ENCODE measurements at places on chromosomes 16 and 17.

- no peak for DNase-seq
Measured at GRCh38 chr17:17680477-17681186, 626 bp upstream of the RAI1 start.

- no peak for DNase-seq
Measured at GRCh38 chr17:15943971-15944758, 765 bp upstream of the ADORA2B start.

DNA sequence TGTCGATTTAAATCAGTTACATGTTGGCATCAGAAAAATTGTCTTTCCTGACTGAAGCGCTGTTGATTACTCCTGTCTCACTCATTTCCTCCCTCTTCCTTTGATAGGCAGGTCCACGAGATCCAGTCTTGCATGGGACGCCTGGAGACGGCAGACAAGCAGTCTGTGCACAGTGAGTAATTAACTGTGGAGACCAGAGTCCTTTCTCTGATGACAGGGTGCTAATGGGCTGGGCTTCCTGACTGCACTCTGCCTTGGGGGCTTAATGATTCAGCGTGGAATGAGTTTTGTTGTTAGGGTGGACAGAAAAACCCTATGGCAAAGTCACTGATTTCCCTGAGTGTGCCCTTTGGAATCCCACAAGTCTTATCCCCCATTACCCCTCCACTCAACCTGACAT lies 6.5 kb downstream of the GOSR2 start:
- no peak for DNase-seq

DNA sequence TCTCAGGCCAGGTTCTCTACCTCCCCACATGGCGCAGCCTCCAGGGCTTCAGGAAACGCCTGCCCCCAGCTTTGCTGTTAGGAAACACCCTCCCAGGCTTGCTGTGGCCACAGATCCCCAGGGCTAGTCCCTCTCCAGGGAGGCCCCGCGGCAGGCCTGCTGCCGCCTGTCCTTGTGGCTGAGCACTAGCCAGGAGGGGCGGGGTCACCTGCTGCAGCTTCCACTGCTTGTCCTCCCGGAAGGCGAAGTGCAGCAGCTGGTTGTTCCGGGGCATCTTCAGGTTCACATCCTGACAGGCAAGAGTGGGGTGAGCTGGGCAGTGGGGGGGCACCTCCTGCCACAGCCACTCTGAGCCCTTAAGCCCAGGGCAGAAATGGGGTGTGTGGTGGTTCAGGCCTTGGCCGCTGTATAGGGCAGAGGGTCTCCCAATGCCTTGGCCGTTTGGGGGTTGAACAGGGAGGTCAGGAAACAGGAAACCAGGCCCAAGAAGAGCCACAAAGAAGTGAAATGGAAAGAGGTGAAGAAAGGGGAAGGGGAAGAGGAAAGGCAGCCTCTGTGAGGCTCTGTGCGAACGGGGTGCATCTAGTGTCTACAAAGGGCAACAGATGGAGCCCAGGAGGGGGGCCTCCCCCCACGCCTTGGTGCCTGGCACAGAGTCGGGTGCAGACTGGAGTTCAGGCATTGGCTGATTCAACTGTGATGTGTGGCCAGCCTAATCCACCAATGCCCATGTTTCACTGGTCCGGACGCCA lies 2.0 kb downstream of the ROGDI start:
- no peak for DNase-seq

GRCh38 chr16:50360779-50361178 lies 8.0 kb downstream of the BRD7 start:
- no peak for DNase-seq

DNA sequence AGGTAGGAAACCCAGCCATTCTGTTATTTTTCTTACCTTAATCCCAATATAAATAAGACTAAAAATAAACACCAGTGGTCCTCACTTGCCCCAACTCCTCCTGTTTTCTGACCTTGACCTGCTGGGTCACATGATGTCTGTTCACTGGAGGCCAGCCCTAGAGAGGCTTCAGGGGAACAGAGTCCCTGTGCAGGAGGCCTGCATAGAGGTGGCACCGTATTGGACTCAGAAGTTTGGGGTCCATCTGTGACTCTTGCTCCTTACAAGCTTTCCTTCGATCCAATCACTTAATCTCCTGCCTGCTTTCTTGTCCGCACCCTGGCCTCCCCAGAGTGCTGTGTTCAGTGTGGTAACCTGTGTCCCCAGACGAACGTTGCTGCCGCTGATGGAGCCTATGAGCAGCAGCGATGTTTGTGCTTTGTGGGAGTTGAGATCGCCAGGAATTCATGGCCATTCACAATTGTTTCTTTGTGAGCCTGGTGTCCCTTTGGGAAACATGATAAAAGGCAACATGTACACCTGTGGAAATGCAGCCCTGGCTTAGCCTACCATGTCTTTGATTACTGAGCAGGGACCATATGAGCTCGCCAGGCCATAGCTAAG lies 4.7 kb downstream of the IGSF6 start:
- no peak for DNase-seq

DNA sequence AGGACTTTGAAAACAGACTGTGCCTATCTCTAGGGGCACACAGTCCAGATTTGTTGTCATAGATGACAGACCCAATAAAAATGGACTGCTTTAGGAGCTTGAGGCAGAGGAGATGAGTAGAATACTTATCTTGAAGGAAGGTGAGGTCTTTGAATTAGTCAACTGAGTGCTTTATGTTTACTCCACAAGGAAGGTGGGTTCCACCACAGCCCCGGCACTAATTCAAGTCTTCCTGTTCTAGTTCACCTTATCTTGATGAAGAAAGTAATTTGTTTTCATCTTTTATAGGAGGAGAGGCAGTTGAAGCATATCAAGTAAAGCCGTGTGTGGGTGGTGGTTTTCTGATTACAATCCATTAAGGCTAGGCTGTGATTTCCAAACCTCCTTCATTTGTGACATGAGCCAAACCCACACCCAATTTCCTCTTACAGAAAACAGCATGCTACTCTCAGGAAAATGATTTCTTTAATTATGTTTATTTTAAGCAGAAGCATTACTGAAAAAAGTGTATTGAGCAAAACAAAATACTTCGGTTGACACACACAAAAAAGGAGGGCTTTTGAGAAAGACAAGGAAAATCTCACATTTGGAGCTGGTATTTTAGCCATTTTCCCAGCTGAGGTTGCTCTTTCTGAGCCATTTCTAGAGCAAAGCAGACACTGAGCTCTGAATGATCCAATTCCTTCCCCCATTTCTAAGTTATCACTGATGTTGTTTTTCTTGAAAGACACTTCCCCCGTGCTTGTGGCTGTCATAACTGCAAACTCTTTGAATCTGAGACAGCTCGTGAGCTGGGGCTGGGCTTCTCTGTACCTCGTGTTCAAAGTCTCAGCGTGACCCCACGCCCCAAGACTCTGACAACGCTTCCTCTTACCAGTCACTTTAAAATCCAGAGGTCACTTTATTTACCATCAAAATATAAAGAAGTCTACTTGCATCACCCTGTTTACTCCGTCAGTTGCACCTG lies 35.4 kb downstream of the CDRT15 start:
- no peak for DNase-seq

- DNase-seq, result no peak
Measured at GRCh38 chr17:55889271-55889670, 138.4 kb downstream of the PCTP start.

DNA sequence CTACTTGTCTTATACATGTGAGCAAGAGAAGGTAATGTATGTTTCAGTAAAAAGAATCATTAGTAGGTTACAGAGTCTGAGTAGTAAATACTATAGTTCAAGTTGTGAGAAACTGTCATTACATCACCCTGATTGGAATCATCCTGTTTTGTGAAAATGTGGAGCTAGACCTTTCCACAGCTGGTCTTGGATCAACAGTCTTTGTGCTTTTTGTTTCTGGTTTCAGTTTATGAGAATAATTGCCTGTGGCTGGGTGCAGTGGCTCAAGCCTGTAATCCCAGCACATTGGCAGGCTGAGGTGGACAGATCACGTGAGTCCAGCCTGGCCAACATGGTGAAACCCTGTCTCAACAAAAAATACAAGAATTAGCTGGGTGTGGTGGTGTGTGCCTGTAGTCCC lies 19.7 kb upstream of the SHISA9 start:
- no peak for DNase-seq

DNA sequence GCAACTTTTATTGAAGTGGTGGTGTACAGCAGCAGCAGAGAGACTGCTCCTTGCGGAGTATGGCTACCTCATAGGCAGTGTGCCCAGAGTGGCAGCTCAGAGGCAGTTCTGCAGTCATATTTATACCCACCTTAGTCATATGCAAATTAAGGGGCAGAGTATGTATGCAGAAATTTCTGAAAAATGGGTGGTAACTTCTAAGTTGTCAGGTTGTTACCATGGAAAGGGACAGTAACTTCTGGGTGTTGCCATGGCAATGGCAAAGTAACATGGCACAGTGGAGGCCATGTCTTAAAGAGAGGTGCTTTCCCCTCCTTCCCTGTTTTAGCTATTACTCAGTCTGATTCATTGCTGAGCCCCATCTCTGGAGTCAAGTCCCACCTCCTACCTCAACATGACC lies 53.4 kb downstream of the MEOX1 start:
- no peak for DNase-seq

DNA sequence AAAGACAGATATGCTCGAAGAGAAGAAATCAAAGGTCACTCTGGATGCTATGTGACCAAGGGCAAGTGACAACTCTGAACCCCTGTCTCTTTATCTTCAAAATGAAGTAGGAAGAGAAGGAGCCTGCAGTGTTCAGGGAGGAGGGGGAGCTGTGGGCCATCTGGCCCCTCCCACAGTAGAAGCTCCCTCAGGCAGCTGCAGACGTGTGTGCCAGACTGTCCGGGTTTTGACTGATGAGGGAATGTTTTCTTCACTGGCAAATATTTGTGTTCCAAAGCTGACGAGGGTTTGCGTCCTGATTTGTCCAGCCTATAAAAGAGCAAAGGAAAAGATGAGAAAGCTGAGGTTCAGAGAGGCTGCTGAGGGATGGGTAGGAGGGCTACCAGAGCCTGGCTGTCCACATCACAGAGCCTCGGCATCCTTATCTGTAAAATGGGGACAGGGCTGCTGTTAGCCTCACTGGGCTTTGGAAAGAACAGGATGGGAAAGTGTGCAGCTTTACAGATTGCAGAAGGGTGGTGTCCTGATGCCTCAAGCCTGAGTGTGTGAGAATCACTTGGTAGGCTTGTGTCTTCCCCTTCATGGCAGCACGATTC lies 1.8 kb upstream of the GINS2 start:
- DNase-seq, result no peak

DNA sequence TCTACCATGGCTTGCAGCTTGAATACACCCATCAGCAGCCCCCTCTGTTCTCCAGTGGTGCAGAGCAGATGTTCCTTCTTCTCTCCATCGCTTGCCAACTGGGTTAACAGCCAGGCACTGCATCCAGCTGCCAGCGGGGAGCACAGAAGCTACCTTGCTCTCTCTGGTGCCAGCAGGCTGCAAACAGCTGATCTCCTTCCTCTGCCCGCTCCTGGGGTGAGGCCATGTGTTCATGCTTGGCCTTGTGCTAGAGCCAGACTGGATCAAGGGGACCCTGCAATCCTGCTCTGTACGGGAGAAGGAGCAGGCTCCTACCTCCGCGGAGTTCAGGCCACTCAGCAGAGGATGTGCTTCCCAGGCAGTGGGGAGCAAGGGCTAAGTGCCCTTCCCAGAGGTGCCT lies 24.1 kb upstream of the ENGASE start:
- no peak for DNase-seq

GRCh38 chr16:4293181-4293716 lies 20.4 kb upstream of the TFAP4 start:
- no peak for DNase-seq

DNA sequence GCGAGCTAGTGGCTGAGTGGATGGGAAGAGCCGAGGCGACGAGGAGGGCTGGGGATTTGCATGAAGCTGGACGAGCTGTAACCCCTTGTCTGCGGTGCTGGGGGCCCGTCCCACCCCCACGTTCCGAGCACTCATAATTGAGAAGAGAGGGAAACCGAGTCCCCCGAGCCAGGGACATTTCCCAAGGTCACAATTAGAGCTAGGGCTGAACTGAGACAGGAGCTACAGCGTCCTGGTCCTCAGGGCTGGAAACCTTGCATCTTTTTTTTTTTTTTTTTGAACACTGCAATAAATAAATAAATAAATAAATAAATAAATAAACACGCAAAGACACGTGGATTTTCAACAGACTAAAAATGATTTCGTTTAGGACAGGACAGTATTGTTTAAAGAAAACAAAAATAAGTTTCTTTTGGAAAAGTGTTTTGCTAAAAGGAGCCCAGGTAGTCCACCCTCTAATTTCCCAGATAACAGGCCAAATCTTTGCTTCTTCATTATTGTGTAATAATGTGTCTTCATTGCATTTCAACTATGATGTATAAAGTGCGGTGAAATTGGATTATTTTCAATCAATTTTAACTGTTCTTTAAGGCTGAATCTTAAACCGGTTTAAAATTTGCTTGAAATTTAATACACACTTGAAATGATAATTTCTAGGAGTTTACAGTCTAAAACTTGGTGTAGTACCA lies 992 bp downstream of the GDPD1 start:
- DNase-seq, result no peak

DNA sequence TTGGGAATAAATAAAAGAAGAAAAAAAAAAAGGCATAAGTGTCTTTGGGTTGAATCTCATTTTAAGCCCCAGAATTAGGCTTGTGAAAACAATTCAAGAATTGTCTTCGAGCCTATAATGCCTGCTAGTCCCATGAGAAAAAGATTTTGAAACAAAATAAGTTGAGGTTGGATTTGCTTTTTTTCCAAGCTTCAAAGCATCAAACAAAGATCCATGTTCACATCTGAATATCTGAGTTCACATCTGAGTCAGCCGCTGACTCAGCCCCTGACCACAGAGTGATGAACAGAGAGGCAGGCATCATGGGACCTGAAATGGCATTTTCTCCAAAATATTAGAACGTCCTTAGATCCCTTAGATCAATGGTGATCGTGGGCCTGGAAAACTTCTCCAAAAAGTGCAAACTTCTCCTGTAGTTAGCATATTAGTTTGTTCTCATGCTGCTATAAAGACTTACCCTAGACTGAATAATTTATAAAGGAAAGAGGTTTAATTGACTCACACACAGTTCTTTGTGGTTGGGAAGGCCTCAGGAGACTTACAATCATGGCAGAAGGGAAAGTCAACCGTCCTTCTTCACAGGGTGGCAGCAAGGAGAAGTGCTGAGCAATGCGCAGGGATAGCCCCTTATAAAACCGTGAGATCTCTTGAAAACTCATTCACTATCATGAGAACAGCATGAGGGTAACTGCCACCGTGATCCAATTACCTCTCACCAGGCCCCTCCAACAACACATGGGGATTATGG lies 294.6 kb upstream of the HSBP1 start:
- DNase-seq, result no peak

Data from RWPE2 (cell line).